ENCODE measurements at places on chromosomes 7 and 10.

DNA sequence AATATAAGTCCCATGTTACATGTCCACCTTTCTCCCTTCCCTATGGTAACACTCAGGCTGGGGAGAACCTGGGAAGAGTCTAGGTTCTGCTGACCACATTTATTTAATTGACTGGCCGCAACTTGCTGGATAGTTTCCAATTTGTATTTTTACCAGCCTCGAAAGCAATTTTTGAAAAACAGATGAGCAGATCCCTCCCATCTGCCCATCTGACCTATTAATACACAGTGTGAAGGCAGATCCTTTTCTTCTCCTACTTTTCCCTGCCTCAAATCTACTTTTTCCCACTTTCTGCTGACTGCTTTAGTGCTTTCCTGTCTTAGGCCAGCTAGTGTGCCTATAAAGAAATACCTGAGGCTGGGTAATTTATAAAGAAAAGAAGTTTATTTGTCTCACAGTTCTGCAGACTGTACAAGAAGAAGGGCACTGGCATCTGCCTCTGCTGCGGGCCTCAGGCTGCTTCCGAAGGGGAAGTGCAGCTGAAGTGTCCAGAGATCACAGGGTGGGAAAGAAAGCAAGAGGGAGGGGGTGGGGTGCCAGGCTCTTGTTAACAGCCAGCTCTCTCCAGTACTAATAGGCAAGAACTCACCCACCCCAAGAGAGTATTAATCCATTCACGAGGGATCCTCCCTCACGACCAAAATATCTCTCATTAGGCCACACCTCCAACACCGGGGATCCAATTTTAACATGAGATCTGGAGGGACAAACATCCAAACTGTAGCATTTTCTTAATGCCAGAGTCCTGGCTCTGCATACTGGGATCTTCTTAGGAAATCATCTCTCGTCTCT is 336.0 kb upstream of the IGFBP3 start:
- no peak for DNase-seq

- DNase-seq, result no peak
Observed at GRCh38 chr7:116569737-116570136, 44.9 kb downstream of the CAV1 start.

DNA sequence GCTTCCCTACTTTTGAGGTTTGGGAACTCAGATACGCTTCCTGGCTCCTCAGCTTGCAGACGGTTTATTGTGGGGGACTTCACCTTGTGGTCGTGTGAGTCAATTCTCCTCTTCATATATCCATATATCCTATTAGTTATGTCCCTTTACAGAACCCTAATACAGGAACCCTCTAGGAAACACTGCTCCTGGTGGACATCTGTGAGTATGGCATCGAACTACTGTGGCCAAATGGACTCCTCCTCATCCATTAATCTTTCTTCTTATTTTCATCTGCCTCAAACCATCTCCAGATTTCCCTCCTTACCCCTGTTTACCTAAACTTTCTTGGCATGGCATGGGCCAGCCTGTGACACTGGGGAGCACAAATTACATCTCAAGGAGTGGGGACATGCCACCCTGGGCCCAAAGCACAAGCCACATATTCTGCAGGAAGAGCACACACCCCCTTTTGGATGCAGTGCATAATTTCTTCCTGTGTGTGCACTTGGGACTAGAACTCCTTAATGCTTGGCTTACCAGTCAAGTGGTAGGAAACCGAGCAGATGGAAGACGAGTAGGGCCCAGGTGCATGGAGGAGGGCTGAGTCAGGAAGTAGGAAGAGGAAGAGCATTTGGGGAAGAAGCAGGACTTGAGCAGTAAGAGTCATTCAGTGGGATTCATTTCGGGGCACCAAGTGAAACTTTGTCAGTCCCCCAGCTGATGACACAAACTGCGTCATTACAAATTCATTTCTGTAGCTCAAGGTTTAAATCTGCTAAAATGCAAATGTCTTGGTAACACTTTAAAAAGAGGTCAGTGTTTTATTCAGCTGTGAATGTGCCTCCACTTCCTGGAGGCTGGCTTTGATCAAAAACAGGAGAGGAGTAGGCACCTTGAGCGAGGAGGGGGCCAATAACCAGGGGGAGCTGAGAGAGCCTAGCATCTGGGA is 80.8 kb upstream of the PLXNA4 start:
- no peak for DNase-seq

GRCh38 chr7:143437578-143437977 is 5.7 kb upstream of the TAS2R60 start:
- no peak for DNase-seq

- no peak for DNase-seq
Observed at GRCh38 chr7:16260236-16260728, 161.1 kb downstream of the CRPPA start.

- no peak for DNase-seq
Observed at GRCh38 chr10:124429576-124429975, 10.9 kb upstream of the OAT start.

DNA sequence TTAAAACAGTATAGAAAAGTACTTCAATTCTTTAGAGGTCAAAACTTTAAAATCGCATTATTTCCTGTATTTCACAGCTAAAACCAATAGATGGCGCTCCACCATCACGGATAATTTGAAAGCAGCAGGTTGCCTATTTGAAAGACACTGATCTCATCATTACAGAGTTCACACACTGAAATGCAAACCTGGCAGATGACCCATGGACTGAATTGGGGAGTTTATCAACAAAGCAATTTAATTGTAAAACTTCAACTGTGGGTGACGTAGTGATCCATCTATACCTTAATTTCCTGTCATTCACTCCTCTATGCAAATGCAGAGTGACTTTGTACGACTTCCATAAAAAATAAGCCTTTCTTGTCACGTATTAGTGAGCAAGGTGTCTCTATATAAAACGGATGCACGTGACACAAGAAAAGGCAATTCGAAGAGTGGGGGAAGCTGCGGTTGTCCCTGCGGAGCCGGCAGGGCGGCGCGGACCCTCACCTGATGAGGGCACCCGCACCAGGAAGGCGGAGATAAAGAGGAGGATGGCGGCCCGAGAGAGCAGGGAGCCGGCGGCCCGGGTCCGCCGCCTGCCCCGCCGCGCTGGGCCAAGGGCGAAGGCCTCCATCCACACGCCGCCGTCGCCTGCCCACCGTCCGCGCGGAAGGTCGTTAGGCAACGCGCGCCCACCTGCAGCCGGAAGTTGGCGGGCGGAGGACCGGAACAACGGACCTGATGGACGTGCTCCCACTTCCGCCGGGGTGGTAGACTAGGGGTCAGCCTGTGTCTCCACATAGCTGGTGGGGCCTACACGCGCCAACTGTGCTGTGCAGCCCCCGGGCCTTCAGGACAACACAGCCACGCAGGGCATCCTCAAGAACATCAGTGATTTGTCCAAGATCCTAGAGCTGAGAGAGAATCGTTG is at the start of gene ZPBP:
ZPBP (minus strand) TSS at position 668 of the 913 bp plus-strand sequence; CDS start at position 616, 52 bp downstream.
- DNase-seq, result no peak

- DNase-seq, result no peak
Observed at GRCh38 chr10:71766717-71767419, 6.5 kb downstream of the VSIR start.

DNA sequence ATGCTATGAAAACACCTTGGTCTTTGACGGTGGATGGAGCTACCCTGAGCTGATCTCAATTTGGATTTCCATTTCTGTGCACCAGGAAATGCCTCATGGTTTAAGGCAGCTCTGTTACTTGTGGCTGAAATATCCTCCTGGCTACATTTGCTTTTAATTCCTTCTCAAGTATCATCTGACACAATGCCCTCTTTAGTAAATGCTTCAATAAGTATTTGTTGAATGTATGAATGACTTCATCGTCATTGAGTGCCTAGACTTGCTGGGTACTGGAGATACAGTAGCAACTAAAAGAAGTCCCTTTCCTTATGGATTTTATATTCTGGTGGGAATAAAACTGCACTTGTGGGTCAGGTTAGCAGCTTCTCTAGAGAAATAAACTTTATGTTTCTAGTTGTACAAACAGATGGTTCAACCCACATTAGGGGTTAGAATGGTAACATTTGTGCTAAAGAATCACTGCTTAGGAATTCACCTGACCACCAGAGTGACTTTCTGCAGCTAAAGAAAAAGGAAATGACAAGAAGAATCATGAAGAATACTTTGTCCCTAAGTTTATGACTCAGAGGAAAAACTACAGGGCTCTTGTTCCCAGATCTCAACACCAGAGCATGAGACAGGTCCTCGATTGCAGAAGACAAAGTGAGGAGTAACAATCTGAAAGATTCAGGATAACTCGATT is 21.8 kb upstream of the SMNDC1 start:
- no peak for DNase-seq

DNA sequence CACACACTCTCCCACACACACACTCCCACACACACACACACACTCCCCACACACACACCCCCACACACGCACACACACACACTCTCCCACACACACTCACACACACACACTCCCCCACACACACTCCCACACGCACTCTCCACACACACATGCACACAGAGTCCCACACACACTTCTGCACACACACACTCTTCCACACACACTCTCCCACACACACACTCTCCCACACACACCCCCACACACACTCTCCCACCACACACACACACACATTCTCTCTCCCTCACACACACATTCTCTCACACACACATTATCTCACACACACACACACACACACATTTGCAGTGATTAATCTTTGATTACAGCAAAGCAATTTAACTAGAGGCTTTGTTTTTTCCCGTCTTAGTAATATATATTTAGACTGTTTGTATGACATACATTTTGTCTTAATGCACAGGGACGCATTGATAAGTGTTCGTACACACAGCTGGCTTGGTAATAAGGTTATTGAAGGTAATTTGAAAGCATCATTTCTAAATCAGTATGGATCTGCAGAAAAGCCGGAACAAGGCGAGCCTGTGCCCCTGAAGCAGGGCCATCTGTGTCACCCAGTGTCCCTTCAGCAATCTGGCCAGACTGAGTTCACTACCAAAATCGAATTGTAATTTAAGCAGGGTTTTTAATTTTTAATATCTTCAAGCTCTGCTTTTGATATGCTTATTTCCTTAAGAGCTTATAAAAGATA is 69.9 kb upstream of the SH2B2 start:
- DNase-seq, result no peak

DNA sequence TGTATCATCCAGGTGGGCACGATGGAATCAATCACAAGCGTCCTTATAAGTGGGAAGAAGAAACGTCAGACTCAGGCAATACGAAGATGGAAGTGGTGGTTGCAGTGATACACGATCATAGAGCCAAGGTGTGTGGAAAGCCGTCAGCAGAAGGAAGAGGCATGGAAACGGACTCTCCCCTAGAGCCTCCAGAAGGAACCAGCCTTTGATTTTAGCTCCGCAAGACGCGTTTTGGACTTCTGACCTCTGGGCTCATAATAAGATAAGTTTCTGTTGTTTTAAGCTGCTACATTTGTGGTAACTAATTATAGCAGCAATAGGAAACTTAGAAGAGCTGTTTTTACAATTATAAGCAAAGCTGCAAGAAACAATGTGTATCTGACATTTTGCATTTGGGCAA is 14.8 kb downstream of the FANK1 start:
- no peak for DNase-seq

- no peak for DNase-seq
Observed at GRCh38 chr10:131677671-131678070, 223.1 kb upstream of the PPP2R2D start.

- DNase-seq, result no peak
Observed at GRCh38 chr7:49852619-49853462, 79.4 kb downstream of the VWC2 start.

- DNase-seq, result no peak
Observed at GRCh38 chr10:71727105-71727737, 7.6 kb upstream of the C10orf105 start.

- DNase-seq, result no peak
Observed at GRCh38 chr10:33963729-33964128, 629.3 kb upstream of the NRP1 start.

- no peak for DNase-seq
Observed at GRCh38 chr10:92822060-92822634, 26.2 kb upstream of the EXOC6 start.

DNA sequence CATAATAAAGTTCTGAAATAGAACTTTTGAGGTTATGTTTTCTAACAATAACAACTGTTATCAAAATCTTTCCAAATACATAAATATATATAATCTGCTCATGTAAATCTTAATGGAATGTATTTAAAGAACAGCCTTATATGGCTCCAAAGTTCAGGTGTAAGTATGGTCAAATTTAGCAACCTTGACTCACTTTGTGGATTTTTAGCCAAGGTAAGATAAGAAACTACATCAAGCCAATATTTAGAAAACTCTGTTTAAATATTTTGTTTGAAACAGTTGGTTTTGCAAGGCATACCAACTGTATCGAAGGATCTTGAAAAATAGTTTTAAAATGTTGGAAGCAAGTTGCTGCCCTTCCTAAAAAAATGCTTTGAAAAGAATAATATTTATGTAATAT is 228.9 kb upstream of the SEMA3D start:
- DNase-seq, result no peak

GRCh38 chr7:73971322-73971703 is 56.7 kb upstream of the ELN start:
- DNase-seq, result no peak

GRCh38 chr10:121832647-121833046 is 95.2 kb downstream of the ATE1 start:
- DNase-seq, result no peak

DNA sequence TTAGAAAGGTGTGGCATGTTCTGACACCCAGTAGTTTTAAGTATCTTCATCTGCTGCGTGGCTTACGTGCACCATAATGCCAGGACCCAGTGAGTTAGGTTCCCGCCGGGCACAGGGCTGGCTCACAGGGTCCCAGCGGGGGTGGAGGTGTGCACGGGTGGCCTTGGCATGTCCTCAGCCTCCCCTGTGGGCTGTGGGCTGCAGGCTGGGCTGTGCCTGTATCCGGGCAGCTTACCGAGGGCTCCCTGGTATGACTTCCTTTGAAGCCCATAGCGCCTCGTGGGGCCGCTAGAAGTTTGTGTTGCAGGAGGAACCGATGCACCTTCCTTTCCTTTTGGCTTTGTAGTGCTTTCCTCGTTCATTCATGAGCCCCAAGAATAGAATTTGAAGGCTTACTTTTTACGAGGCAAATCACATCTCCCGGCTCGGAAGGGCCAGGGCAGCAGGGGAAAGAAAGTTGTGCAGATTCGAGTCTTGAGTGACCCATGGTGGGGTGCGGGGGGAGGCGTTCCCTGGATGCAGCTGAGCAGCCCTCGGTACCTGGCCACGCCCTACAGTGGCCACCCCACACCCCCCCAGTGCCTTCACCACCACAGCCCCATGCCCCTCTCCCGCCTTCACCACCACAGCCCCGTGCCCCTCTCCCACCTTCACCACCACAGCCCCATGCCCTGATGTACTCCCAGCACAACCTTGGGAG is 113.2 kb downstream of the WDR37 start:
- DNase-seq, result no peak

DNA sequence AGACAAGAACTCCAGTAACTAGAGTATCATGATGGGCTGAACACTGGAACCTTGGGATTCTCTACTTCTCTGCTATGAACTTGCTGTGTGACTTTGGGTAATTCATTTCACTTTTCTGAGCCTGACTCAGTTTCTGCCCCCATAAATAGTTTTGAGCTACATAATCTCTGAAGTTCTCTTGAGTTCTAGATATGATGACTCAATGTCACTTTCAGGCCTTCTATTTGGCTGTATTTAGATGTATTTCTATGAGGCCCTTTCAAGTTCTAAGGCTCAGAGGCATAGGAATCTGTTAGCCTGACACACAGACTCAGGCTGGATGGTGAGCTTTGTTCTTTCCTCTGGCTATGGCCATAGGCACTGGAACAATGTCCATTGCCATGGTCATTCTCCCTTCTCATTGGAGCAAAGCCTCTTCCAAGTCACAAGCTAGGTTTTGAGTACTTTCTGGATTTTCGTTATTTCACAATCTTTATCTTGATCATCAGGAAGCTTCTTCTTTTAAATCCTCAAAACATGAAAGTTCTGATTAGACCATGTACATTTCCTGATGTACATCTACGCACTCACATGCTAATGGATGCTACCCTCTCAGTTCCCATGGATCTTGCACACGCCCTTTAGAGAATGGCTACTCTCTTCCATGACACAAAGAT is 101.6 kb downstream of the TES start:
- no peak for DNase-seq
